ENCODE measurements at places on chromosomes 7 and 10. TPM values are rescaled to one million over a fixed set of nuclear protein-coding genes. Genes with fewer than 3 reads are reported as not detected.

The STEAP4 gene
- not detected for total RNA-seq

The MEIG1 gene
- total RNA-seq = 1.6 TPM

The SPDYE11 gene
- total RNA-seq = not detected

The GDF10 gene
- 2.9 TPM for total RNA-seq

The TUBAL3 gene
- not detected for total RNA-seq

The SOSTDC1 gene
- 1.4 TPM for total RNA-seq

The SFTPA1 gene
- not detected for total RNA-seq

The KLLN gene
- 1.1 TPM for total RNA-seq

The KLHL7 gene
- total RNA-seq = 45.6 TPM

The C10orf90 gene
- total RNA-seq = 0.25 TPM

The SLF2 gene
- 40.6 TPM for total RNA-seq

The STOX1 gene
- 8.8 TPM for total RNA-seq

The RNF148 gene
- not detected for total RNA-seq

The FGL2 gene
- not detected for total RNA-seq

The HOXA2 gene
- total RNA-seq = 41.6 TPM

The PROSER2 gene
- total RNA-seq = 7.5 TPM

The PDCD4 gene
- total RNA-seq = 41.9 TPM

The SORBS1 gene
- 15.3 TPM for total RNA-seq

The PRLHR gene
- total RNA-seq = not detected

The LYZL2 gene
- not detected for total RNA-seq

The KLF6 gene
- total RNA-seq = 40.2 TPM

The TAS2R5 gene
- total RNA-seq = 1.5 TPM

The OR2A12 gene
- total RNA-seq = not detected

The ITPRID1 gene
- not detected for total RNA-seq

The UCN3 gene
- total RNA-seq = not detected

The TMEM196 gene
- 0.55 TPM for total RNA-seq

Measured in neural crest cell (in vitro differentiated cells).